ENCODE measurements at places on chromosomes 5 and 9.

DNA sequence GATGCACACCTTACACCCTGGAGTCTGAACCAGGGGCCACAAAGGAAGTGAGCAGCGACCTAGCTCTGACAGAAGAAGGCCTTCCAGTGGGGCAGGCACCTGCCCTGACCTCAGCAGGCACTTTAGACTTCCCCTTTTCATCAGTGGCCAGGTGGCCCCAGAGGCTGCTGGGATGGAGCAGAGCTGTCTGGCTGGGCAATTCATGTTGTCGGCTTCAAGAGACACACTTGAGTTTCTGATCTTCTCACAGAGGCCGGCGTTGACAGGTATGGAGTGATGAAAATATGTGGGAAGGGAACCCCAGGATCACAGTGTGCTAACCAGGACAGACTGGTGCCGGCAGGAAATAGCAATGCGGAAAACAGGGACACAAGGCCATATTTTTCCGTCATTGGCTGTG lies 375.5 kb downstream of the CTNND2 start:
- DNase-seq: no peak

DNA sequence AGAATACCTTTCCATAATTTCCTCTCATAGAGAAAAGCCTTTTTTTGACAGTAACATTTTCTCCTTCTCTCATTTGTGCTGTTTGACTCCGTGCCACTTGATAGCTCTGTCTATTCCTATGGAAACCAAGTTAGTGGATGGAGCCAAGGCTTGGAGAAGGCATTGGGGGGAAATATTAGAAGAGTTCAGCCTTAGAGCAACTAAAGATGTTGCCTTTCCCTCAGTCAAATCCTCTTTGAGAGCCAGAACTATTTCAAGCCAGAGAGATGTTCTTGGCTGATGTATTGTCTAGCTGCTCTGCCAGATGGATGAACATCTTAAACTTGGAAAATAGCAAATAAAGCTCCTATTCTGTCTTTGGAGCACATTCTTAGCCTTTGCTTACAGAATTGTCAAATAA lies 112.4 kb downstream of the INVS start:
- DNase-seq: peak; percentile 98

DNA sequence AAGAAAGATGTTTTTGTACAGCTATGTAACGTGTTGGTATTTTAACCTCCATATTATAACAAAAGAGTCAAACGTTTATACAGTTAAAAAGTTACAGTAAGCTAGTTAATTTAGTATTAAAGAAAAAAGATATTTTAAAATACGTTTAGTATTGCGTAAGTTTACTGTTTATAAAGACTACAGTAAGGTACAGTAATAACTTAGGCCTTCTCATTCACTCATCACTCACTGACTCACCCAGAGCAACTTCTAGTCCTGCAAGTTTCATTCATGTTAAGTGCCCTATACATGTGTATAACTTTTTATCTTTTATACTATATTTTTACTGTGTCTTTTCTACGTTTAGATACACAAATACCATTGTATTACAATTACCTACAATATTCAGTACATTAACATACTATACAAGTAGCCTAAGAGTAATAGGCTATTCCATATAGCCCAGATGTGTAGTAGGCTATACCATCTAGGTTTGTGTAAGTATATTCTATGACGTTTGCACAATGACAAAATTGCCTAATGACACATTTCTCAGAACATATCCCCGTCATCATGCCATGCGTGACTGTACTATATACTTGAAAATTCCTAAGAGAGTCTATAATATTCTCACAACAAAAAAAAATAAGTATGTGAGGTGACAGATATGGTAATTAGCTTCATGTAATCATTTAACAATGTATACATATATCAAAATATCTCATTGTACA lies 33.8 kb downstream of the ERP44 start:
- no peak for DNase-seq

- no peak for DNase-seq
Measured at GRCh38 chr5:108324886-108325285, 57.0 kb downstream of the FBXL17 start.

DNA sequence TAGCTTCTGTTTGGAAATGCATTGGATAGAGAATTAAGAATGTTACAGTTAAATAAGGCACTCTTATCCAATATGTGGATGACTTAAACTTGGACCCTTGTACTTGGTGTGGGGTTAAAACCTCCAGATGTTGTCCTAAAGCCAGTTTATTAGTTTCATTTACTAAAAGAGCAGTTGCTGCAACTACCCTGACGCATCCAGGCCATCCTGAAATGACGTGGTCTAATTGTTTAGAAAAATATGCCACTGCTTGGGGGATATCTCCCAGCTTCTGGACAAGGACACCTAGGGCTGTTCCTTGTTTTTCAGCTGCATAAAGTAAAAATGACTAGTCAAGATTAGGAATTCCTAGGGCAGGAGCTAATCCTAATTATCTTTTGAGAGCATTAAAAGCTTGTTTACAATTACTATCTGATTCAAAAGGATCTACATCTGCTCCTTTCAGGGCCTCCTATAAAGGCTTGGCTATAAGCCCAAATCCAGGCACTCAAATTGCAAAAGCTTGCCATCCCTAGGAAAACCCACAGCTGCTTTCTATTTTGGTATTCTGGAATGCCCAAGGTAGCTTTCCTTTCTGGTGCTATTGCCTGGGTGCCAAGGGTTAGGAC lies 45.7 kb upstream of the SLCO4C1 start:
- DNase-seq: peak; percentile 57

GRCh38 chr9:107243742-107244141 lies 39.3 kb upstream of the RAD23B start:
- DNase-seq: no peak

GRCh38 chr5:168288349-168289245 lies 2.8 kb upstream of the WWC1 start:
- DNase-seq: no peak

GRCh38 chr5:107040907-107041306 lies 629.8 kb downstream of the EFNA5 start:
- no peak for DNase-seq

GRCh38 chr5:179766726-179767455 lies 26.9 kb upstream of the LTC4S start:
- DNase-seq: no peak

GRCh38 chr5:9863486-9863885 lies 233.3 kb upstream of the TAS2R1 start:
- DNase-seq: no peak

DNA sequence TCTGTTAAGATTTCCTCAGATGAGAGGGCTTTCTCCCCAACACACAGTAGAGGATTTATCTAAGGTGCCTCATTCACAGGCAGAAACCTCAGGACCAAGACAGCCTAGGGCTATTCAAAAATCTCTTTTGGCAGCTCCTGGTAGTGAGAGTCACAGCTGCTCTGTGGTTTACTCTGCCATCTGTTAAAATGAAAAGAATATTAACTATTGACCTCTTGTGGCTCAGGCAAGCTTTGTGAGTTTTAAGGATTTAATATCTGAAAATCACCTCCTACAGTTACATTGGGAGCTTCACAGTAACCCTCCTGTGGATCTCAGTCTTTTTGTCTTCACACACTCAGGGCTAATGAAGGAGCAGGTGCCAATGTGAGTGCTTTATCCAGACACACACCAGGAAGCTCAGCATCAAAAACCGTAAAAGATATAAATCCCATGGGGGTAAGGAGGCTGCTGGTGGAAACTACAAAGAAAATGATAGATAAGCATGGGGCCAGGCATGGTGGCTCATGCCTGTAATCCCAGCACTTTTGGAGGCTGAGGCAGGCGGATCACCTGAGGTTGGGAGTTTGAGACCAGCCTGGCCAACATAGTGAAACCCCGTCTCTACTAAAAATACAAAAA lies 29.7 kb downstream of the PPP1R2B start:
- peak; percentile 10 for DNase-seq

GRCh38 chr9:113963696-113964494 lies 87.8 kb downstream of the ZNF618 start:
- DNase-seq: no peak

- no peak for DNase-seq
Measured at GRCh38 chr9:22308177-22308576, 138.4 kb upstream of the DMRTA1 start.

DNA sequence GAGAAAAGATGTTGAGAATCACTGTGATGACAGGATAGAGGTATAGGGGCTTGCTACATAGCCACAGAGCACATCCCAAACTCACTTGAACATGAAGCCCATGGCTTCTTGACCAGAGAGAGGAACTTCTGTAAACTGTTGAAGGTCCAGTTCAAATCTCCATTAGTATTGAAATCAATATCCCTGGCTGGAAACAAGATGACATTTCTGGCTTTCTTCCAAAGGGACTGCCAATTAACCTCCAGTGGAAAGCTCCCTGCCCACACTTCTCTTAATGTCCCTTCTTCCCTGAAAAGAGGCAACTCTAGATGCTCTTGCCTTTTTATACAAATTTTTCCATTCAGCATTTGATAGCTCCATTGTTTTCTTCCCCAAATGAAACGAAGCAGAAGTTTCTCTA lies 612.1 kb downstream of the EBF1 start:
- DNase-seq: no peak

- no peak for DNase-seq
Measured at GRCh38 chr5:56516035-56516434, 282.9 kb upstream of the ANKRD55 start.

GRCh38 chr5:81145329-81145935 lies 87.7 kb upstream of the CKMT2 start:
- DNase-seq: peak; percentile 72

DNA sequence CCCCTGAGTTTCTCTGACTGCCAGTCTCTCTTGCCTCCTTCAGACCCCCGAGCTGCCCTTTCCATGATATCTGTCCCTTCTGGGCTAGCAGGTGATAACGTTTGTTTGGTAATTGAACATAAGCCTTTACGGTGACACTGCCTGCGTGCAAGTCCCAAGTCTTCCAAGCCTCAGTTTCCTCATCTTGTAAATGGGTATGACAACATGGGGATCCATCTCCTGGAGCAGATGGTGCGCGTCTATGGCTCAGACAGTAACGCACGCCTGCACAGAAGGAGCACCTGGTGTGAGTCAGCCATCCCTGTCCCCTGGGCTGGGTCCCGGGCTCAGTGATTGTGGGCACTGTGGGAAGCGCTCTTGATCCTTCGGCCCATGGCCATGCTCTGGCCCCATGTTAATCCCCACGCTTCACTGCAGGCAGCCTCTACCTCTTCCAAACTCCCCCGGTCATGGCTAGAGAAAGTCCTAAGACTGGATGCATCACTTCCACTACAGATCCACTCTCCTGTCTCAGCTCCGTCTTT lies 85.8 kb downstream of the DAP start:
- no peak for DNase-seq

DNA sequence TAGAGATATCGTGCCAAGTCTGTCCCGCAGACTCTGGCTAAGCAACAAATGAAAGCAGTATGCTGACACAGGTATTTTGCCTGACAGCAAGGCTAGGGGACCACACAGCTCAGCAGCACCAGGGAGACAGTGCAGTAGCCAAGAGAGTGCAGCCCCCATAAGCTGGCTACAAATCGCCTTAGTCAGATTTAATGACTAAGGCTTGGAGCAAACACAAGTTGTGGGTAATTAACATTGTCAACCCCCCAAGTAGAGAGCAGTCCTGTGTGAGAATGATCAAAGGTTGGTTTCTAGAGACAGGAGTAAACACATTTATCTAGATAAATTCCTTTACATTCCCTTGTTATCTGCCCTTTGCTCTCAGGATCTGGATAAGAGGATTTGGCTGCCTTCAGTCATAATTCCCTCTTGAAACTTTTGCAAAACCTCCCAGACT lies 1434.5 kb upstream of the CDH6 start:
- DNase-seq: peak; percentile 1

- no peak for DNase-seq
Measured at GRCh38 chr5:31023105-31023504, 170.4 kb upstream of the CDH6 start.

DNA sequence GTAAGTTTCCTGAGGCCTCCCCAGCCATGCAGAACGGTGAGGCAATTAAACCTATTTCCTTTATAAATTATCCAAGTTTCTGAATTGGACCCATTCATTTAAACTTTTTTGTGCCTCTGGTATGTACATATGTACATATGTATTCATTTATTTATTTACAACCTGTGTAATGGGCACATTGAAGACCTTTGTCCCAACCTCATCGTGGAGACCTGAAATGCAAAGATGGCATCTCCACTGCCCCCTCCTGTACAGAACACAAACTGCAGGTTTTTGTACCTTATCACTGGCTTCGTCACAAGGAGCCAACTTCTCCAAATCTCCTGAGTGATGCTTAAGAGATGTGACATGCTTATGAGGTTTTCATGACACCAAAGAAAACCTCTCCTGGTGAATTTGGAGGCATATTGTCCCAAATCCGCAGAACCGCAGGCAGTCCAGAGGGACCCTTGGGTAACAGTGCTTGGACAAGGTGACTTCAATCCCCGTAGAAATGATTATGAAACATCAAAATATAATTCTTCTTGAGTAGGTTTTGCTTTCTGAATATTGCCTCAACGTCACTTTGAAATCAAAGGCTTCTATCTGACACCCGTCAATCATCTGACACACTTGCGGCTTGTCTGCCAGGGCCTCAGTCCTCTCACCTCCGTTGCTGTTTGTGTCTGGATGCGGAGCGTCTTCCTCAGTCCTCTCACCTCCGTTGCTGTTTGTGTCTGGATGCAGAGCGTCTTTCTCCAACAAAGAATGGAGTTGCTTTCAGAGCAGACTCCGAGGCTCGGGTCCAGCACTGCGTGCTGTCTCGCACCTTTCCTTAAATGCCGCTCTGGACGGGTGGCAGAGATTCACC lies 135.0 kb upstream of the IRX4 start:
- DNase-seq: no peak

- DNase-seq: no peak
Measured at GRCh38 chr9:102354041-102354440, 615.6 kb upstream of the GRIN3A start.

GRCh38 chr9:110583237-110583636 lies 3.7 kb upstream of the SVEP1 start:
- peak; percentile 66 for DNase-seq

- DNase-seq: no peak
Measured at GRCh38 chr5:117621921-117622320, 1047.3 kb upstream of the SEMA6A start.

DNA sequence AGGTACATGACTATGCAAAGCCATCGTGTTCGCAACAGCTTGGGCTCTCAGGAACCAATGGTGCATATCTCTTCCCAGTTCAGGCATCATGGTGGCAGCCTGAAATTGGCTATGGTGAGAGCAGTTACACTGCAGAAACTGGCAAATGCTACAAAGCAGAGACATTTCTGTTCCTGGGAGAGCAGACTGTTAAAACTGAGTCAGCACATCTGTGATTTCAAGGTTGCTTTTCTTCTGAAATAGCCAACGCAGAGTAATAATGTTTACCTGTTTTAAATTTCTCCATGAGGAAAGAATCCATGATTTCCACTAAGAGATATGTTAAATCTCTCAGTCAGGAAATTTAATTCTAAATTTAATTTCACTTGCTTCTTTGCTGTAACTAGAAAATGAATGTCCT lies 47.8 kb downstream of the C7 start:
- DNase-seq: no peak

All from muscle of leg (tissue), 16 donors.